ENCODE measurements at places on chromosomes 2 and 18.

GRCh38 chr18:10022365-10022764 is 108.5 kb downstream of the VAPA start:
- DNase-seq = no peak

- DNase-seq = no peak
Measured at GRCh38 chr2:65724336-65724735, 291.9 kb upstream of the SPRED2 start.

DNA sequence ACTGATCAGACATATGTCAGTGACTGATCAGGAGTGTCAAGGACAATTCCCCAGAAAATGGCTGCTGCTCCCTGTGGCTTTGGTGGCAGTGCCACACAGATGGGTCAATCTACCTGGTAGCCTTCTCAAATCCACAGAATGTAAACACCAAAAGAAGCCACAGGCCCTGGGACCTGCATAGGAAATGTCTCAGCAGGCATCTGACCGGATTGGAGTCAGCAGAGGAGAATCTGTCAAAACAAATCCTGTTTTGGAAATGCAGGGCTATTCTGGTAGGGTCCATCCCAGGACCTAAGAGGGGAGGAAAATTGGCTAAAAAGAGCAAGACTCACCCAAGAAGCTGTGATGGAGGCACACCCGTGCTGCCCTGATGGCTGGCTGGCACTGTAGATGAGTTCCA is 189.7 kb downstream of the TMEM247 start:
- DNase-seq = no peak

DNA sequence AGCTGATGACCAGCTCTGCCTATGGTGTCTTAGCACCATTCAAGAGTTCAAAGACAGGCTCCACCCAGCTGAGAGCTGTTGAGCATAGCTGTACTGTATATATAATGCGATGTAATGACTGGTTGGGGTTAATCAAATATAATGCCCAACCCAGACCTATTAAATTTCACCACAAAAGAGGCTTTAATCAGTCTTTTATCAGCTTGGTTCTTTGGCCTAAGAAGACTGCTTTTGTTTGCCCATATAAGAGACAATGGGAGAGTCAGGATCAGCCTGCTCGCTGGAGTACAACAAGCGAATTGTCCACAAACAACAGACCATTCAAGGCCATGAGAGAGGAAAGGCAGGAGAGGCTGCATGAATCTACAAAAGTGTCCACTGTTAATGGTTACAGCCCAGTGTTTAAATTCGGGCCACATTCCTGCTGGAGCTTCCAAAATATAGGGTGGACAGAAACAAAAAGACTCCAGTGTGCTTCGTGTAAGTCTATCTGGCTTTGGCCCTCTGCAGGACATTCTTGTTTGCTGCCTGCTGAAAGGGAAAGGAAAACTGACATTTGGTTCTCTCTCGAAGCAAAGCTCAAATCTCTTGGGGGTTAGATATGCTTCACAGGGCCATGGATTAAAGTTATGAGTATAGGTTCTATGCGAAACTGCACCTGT is 299.0 kb upstream of the FBXO11 start:
- DNase-seq = no peak

DNA sequence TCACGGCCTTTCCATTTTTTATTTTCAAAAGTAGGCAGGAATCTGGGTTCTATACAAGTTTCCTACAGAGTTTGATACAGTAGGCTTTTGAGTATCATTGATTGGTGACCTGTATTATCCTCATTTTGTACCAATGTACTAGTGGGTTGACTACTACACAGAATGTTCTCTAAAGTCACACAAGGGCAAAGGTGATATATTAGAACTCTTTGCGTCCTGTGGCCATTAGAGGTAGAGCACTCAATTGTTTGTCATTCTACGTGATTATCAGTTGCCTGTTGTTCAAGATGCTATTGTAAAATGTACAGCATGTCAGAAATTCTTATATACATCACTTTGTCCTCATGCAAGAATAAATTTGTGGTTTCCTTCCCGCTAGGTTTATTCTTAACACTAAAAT is 24.8 kb downstream of the WDR75 start:
- DNase-seq = no peak

GRCh38 chr2:85646166-85646565 is 21.8 kb downstream of the SFTPB start:
- DNase-seq = no peak

- no peak for DNase-seq
Measured at GRCh38 chr18:8830067-8831060, 125.0 kb downstream of the MTCL1 start.

GRCh38 chr2:239184179-239184578 is 216.6 kb downstream of the HDAC4 start:
- no peak for DNase-seq

DNA sequence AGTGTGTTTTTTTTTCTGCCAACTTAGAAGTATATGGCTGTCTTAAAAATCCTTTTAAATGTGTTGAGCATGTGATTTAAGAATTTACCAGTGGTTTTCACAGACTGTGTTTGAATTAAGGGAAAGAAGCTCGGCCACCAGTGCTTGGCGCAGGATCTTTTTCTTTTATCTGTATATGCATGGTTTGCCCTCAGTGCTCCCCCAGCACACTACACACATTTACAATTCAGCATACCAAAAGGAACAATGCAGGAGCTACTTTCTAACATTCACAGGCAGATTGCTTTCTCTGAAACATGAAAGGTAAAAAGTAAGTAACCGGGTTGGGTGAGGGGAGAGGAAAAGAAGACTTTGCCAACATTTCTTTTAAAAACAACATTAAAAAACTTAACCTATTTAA is 3.9 kb downstream of the SALL3 start:
- DNase-seq = no peak

Measured in omental fat pad (tissue), 4 donors.